Fibroblast of skin of left biceps (primary cell): ENCODE measurements at places on chromosomes 4 and X.

- DNase-seq, result no peak
Observed at GRCh38 chrX:153888344-153888743, 2.4 kb upstream of the L1CAM start.

DNA sequence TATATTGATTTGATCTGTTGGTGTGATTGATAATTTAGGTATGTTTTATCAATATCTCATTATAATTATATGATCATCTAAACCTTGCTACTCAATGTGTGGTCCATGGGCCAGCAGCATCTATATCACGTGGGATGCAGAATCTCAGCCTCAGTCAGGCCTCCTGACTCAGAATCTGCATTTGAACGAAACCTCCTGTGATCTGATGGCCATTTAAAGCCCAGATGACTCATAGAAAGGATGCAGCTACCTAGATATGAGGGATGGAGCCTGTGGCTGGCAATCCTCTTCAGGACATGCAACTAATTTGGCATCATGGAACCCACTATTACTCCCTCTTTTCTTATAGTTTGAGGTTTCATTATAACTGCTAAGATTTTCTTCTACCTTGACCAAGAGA, 11.3 kb upstream of the CHRNA9 start:
- no peak for DNase-seq

GRCh38 chr4:38662522-38663089, 1.4 kb upstream of the KLF3 start:
- DNase-seq, result no peak

GRCh38 chr4:93748373-93749291, 79.9 kb upstream of the ATOH1 start:
- no peak for DNase-seq

- peak; percentile 19 for DNase-seq
Observed at GRCh38 chrX:76427560-76428242, at the start of gene MAGEE1. Gene MAGEE1 (plus strand): TSS chrX:76427710. CDS start chrX:76427931, 221 bp downstream.

GRCh38 chrX:103518571-103518970, 718 bp downstream of the RAB40A start:
- no peak for DNase-seq

- DNase-seq, result no peak
Observed at GRCh38 chr4:26031704-26032103, 117.7 kb downstream of the SMIM20 start.

GRCh38 chrX:100643956-100644860, at the start of gene SRPX2:
Gene SRPX2 (plus strand): TSS chrX:100644199. CDS start chrX:100646323, 2,124 bp downstream.
- peak; percentile 71 for DNase-seq

DNA sequence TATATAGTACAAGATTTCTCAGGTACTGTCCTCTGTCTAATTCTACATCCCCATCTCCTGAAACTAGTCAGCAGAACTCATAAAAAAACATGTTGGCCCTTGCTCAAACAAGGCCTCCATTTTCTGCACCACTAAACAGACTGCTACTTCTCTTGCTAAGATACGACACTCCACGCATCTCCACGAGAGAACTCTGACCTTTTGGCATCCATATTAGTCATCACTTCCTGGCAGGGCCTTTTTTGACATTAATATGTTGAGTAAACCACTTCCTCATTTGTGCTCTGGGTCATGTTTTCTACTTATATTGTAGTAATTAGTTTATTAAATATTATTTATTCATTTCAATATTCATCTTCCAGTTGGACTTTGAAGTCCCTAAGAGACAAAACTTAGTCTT, 65.6 kb downstream of the DCAF8L1 start:
- DNase-seq, result no peak

- no peak for DNase-seq
Observed at GRCh38 chrX:100411802-100412715, 2.0 kb upstream of the PCDH19 start.

DNA sequence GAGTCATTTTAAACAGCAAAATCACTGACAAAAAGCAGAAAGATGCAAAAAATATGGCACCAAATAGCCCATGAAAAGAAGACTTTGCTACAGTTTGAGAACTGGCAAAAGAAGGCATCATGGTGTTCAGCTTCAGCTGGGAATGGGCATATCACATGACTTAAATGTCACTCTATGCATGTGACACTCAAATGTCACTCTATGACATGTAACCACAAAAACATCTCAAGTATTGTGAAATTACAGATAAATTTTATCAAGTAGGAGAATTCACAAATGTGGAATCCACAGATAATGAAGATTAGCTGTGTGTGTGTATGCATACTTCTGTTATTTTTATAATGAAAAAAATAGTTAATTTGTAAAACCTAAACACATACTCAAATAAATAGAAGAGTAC, 81.9 kb downstream of the ATP10D start:
- no peak for DNase-seq

DNA sequence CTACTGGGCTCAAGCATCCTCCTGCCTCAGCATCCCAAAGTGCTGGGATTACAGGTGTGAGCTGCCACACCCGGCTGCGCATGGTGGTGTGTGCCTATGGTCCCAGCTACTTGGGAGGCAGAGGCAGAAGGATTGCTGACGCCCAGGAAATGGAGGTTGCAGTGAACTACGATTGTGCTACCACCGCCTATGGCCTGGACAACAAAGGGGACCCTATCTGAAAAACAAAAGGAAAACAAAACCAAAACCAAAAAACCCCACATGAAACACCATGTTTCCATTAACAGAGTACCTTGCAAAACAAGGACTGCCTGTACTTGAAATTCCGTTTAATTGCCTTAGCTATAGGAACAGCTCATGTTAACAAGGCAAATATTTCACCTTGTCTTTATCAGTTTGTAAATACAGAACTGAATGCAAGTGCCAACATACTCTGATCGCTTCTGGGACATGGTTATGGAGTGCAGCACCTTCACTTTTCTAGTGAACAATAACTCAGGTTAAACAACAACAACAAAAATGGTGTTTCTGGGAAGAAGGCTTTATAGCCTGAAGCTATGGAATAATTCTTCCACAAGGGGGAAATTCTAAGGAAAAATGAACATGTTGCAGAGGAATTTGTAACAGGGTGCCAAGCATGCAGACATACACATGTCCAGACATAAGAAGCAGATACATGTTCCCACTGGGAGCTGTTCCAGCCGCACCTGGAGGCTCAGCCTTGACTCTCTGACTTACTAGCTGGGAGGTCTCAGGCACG, 73.2 kb upstream of the STS start:
- DNase-seq, result no peak

- DNase-seq, result no peak
Observed at GRCh38 chr4:182823576-182823975, 93.6 kb downstream of the DCTD start.

DNA sequence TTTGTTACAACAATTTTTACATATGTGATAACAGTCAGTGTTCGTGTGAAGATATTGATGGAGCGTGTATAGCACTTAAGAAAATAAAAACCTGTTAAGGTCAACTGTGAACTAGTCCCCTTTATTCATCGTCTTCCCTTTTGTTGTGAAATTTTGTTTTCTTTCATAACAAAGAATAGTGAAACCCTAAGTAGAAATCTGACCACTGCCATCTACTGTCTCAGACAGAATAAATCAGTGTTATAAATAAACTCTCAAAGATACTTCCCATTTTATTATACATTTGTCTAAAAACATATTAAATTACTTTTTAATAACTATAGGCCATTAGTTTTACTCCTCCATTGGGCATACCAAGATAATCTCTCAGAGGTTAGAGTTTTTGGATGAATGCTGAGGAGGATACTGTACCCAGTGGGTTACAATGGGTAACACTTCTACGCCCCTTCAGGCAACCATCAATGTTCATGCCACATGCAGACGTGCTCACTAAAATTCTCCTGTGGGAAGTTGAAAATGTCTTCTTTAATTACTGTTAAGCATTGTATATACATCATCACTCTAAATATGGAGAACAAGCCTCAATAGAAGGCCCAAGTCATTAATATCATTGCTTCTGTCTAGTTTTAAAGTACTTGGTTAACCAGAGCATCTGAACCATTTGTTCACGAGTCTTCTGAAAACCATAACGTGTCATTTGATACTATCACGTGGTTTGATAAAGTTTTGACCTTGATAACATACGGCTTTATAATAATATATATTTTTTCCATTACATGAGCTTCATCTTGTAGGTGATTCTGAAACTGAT, 171.2 kb downstream of the TMA16 start:
- DNase-seq, result no peak

DNA sequence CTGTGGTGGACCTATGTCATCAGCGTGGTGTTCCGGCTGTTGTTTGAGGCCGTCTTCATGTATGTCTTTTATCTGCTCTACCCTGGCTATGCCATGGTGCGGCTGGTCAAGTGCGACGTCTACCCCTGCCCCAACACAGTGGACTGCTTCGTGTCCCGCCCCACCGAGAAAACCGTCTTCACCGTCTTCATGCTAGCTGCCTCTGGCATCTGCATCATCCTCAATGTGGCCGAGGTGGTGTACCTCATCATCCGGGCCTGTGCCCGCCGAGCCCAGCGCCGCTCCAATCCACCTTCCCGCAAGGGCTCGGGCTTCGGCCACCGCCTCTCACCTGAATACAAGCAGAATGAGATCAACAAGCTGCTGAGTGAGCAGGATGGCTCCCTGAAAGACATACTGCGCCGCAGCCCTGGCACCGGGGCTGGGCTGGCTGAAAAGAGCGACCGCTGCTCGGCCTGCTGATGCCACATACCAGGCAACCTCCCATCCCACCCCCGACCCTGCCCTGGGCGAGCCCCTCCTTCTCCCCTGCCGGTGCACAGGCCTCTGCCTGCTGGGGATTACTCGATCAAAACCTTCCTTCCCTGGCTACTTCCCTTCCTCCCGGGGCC, 1.2 kb downstream of the GJB1 start:
- DNase-seq, result no peak

DNA sequence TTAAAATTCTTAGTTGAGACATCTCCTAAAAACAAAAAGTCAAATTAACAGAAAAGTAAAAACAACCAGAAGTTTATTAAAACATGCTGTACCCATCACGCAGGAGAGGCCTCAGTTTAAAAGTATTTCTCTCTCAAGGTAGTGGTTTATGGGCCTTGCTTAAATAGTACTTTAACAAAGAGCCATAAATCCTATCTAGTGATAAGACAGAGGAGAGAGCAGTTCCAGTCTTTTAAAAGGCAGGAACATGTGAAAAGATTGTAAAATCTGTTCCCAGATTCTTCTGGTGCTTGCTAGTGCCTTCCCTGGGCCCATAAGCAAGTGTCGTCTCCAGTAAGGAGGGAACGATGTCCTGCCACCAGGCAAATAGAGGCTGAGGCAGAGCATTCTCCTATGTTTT, 476.3 kb upstream of the ADGRL3 start:
- DNase-seq, result no peak

DNA sequence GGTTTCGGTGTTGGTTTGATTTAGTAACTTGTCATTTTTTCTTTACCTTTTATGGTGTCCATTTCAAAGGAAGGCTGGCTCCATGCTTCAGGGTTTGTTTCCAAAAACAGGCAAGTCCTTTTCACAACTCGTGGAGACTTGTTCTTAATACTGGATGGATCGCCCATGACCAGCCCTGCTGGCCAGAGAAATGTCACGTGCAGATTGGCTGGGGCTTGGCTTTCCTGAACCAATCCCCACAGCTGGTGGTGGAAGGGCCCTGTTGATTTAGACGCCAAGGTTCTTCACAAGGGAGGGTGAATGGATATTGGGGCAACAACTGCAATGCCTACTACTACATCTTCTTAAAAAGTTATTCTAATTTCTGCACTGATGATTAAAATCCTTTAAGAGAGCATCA, 92.6 kb downstream of the SHROOM3 start:
- no peak for DNase-seq

DNA sequence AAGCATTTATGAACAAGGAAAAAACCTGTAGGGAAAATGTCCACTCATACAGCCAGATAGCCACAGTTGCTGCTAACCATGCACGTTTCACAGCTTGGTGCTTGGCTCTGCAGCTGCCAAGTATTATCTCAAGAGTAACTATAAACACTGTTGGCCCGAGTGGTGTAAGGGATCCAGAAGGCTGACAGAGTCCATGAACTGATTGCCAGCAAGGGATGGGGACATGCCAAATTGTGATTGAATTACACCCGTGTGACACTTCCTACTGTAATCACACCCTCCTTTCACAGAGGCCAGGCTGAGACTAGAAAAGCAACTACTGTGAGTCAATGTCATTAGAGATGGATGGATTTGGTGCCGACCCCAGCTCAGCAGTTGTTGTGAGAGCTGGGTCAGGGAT, 223.9 kb upstream of the ANKRD50 start:
- no peak for DNase-seq
